Spleen (tissue), 13 donors: ENCODE measurements at places on chromosomes 11 and 22.

- H3K4me1 ChIP-seq = peaks cover 81% of the 10 kb centered on the region
- no peak for DNase-seq
- H3K27ac ChIP-seq = no peak overlapping the region
These were observed 11.8 kb downstream of the CASP4 start for GRCh38 chr11:104956528-104956927.

GRCh38 chr22:43698403-43698802 lies 113.7 kb downstream of the EFCAB6 start:
- no peaks in the 10 kb centered on the region for H3K36me3 ChIP-seq
- DNase-seq = no peak
- no peak overlapping the region for H3K27ac ChIP-seq
- H3K27me3 ChIP-seq = no peaks in the 10 kb centered on the region
- H3K4me3 ChIP-seq = no peak overlapping the region

- no peak overlapping the region for H3K27ac ChIP-seq
- H3K36me3 ChIP-seq = no peaks in the 10 kb centered on the region
- H3K4me1 ChIP-seq = no peaks in the 10 kb centered on the region
- DNase-seq = no peak
These were observed 59.3 kb downstream of the GGTLC2 start for GRCh38 chr22:22703715-22704114.

- peak; percentile 80 for DNase-seq
- peaks cover 83% of the 10 kb centered on the region for H3K4me1 ChIP-seq
- H3K27ac ChIP-seq = peak overlapping the region; percentile 44
These were observed 57.9 kb downstream of the SYTL2 start for GRCh38 chr11:85752890-85753581.

GRCh38 chr11:120774591-120775386 lies 249.1 kb upstream of the TBCEL start:
- no peak overlapping the region for H3K27ac ChIP-seq
- DNase-seq = no peak
- H3K4me1 ChIP-seq = no peaks in the 10 kb centered on the region
- no peaks in the 10 kb centered on the region for H3K36me3 ChIP-seq
- no peak overlapping the region for H3K4me3 ChIP-seq

DNA sequence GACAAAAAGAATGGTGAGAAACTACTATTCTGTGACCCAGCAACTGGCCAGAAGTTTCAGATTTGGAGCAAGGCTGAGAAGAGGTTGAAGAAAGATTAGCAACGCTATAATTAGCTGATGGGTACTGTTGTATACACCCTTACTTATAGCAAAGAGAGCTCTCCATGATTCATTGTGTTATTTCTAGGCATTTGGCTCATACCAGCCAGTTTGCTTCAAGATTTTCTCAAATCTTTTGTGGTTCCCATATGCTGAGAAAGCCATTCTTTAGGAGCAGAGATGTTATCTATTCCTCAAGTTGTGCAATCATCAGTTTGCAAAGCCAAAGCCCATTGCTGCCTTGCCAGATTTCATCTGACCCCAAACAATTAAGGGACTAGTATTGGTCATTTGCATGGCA lies 179.4 kb downstream of the ETS1 start:
- no peak for DNase-seq
- no peaks in the 10 kb centered on the region for H3K4me1 ChIP-seq
- H3K36me3 ChIP-seq = no peaks in the 10 kb centered on the region
- H3K27ac ChIP-seq = no peak overlapping the region

DNA sequence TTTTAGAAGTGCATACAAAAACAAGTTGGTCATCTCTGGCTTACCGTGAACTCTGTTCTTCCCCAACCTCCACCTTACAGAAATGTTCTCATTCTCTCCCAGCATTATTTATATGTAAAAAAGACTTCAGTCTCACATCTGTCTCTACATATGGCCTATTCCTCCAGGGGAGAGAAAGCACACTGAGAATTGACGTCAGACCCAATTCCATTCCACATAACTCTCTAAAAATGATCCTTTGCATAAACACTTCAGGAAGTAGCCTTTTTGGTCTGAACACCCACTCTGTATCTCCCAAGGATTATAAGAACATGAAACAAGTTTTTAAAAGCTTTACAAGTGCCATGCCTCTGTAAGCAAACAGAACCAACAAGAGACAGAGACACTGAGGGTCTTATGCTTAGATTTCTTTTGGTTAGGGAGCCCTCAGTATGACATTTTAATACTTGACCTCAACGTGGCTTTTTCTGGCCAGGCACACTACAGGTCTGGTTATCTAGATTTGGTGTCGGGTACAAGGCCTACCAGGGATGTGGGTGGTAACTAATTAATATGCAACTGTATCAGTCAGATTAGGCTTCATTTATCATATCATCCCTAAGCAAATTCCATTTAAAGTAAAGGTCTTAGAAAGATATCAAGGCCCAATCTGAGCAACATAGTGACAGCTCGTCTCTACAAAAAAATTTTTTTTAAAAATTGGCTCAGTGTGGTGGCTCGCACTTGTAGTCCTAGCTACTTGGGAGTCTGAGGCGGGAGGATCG lies 48.5 kb upstream of the PPP2R1B start:
- DNase-seq = no peak
- peaks cover 43% of the 10 kb centered on the region for H3K36me3 ChIP-seq
- no peaks in the 10 kb centered on the region for H3K27me3 ChIP-seq
- peak overlapping the region; percentile 58 for H3K27ac ChIP-seq
- H3K4me1 ChIP-seq = no peaks in the 10 kb centered on the region
